ENCODE measurements at places on chromosomes 12 and 14. TPM values are rescaled to one million over a fixed set of nuclear protein-coding genes. Genes with fewer than 3 reads are reported as not detected.

DNA sequence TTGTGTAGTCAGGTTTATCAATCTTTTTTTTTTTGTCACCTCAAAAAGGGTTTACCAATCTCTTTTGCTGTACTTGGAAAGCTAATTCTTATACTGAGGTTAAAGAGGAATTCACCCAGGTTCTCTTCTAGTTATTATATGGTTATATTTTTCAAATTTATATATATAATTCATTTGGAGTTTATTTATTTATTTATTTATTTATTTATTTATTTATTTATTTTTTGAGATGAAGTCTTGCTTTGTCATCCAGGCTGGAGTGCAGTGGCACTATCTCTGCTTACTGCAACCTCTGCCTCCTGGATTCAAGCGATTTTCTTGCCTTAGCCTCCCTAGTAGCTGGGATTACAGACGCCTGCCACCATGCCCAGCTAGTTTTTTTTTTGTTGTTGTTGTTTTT is 73.8 kb downstream of the GPR135 start:
- DNase-seq: no peak
- H3K36me3 ChIP-seq: no peaks in the 10 kb centered on the region
- H3K4me3 ChIP-seq: no peak overlapping the region
- H3K27ac ChIP-seq: no peak overlapping the region

Gene TNS2
- total RNA-seq: 106 TPM

GRCh38 chr14:40093800-40094199 is 661.6 kb upstream of the FBXO33 start:
- no peak overlapping the region for H3K4me3 ChIP-seq
- H3K27me3 ChIP-seq: no peaks in the 10 kb centered on the region
- no peak overlapping the region for H3K27ac ChIP-seq
- no peaks in the 10 kb centered on the region for H3K4me1 ChIP-seq
- DNase-seq: no peak
- H3K36me3 ChIP-seq: no peaks in the 10 kb centered on the region

- no peak for DNase-seq
- H3K27ac ChIP-seq: no peak overlapping the region
- H3K27me3 ChIP-seq: no peaks in the 10 kb centered on the region
- no peak overlapping the region for H3K4me3 ChIP-seq
- H3K4me1 ChIP-seq: no peaks in the 10 kb centered on the region
These were observed 39.6 kb upstream of the CCDC198 start for GRCh38 chr14:57533214-57533613.

DNA sequence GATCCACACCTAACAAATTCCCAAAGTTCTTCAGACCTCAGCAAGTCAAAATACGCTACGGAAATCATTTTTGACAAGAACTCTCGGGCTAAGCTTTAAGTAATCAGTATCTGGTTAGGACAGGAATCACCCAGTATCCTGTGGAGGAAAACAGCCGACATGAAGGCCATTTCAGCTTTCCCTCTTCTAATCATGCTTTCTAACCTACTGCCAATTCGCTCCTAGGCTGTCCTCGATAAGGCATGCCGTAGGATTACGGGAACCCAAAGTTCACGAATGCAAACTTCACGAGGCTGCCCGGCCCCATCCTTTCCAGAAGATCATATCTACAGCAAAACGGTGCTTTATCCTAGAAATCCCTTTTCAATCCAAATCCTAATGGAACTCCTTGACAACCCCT is 81.8 kb upstream of the PTPRB start:
- H3K4me1 ChIP-seq: peaks cover 41% of the 10 kb centered on the region
- no peaks in the 10 kb centered on the region for H3K36me3 ChIP-seq
- H3K4me3 ChIP-seq: peak overlapping the region; percentile 52
- DNase-seq: no peak
- H3K27me3 ChIP-seq: no peaks in the 10 kb centered on the region
- peak overlapping the region; percentile 28 for H3K27ac ChIP-seq

DNA sequence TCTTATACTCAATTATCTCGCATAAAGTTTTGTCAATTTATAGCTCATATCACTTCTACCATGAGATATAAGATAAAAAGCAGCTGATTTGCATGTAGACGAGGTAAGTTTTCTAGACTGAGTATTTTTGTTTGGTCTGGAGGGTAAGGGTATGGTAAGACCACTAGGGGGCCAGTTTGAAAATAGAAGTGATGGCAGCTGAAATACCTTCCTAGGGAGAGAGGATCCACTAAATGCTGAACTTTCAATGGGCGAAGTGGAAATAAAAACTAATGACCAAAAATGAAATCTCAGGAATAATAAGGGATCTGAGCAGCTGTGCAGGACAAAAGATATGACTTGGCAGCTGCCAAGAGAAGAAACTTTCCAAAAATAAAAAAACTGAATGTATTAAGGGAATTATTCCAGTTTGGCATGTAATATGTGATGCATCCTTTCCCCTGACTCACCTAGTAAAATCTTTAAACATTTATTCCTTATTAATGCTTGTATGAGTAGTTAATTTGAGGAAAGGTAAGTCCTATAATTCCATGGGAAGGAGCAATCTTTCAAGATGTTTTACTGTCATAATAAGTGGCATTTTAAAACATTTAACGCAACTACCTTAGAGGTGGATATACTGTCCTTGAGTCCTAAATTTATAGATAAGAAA is 754.5 kb downstream of the C12orf50 start:
- no peaks in the 10 kb centered on the region for H3K27me3 ChIP-seq
- no peaks in the 10 kb centered on the region for H3K4me1 ChIP-seq
- no peak for DNase-seq
- H3K4me3 ChIP-seq: no peak overlapping the region
- no peaks in the 10 kb centered on the region for H3K36me3 ChIP-seq

DNA sequence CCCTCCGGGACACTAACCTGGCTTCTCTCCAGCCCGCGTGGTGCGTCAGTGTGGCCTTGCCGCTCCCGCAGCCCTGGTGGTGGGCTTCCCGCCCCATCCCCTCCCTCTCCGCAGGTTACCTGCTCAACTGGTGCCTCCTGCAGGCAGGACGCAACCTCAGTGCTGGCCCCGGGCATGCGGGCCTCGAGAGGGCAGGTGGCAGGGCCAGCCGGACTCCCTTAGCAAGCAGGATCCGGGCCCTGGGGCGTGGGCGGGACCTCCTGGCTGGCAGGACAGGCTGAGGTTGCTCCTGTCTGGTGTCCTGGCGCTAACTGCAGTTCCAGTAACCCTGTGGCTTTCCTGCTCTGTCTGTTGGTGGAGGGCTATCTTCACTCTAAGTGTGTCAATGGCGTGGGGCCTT is 8.6 kb upstream of the ADSS1 start:
- peaks cover 79% of the 10 kb centered on the region for H3K36me3 ChIP-seq
- DNase-seq: no peak
- H3K27ac ChIP-seq: no peak overlapping the region

Gene RND1
- total RNA-seq: 0.52 TPM

DNA sequence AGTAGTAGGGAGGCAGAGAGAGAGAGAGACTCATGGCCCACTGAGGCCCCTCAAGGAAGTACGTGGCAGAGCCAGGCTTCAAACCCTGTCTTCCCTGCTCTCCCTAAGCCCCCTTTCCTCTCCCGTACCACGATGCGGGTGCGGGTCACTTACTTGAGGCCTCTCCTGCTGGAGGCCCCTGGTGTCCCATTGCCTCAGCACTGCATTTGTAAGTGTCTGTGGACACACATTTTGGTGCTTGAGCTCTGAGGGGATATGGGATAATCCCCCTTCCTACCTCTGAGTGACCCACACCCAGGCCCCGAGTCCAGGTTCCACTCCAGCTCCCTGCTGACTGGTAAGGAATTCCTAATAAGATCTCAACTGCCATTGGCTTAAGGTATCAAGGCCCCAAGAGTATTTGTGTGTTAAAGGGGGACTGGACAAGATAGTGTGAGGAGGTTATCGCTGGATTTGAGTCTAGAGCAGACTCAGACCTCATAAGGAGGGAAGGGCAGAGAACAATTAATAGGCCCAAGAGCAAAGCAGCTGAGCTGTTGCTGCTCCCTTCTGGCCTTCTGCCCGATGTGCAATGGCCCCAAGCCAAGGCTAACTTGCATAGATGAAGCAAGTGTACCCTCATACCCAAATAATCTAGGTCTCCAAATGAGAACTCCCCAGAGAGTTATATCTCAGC is 71.9 kb downstream of the CRACR2A start:
- H3K27me3 ChIP-seq: no peaks in the 10 kb centered on the region
- peak; percentile 68 for DNase-seq
- H3K4me1 ChIP-seq: peaks cover 7% of the 10 kb centered on the region
- H3K4me3 ChIP-seq: no peak overlapping the region
- H3K36me3 ChIP-seq: peaks cover 33% of the 10 kb centered on the region

Gene CLEC2B
- total RNA-seq: 3.5 TPM

Gene FAM222A
- 18.3 TPM for total RNA-seq

- H3K4me1 ChIP-seq: no peaks in the 10 kb centered on the region
- no peak overlapping the region for H3K27ac ChIP-seq
- H3K27me3 ChIP-seq: no peaks in the 10 kb centered on the region
- DNase-seq: no peak
- H3K4me3 ChIP-seq: no peak overlapping the region
These were observed 85.2 kb upstream of the MAX start for GRCh38 chr14:65187421-65188049.

Gene SYT1
- total RNA-seq: 0.37 TPM

GRCh38 chr12:105920161-105920684 is 218.5 kb downstream of the NUAK1 start:
- no peaks in the 10 kb centered on the region for H3K27me3 ChIP-seq
- H3K27ac ChIP-seq: peak overlapping the region; percentile 43
- DNase-seq: peak; percentile 51
- no peaks in the 10 kb centered on the region for H3K36me3 ChIP-seq

Gene RAD9B
- total RNA-seq: 1.3 TPM

DNA sequence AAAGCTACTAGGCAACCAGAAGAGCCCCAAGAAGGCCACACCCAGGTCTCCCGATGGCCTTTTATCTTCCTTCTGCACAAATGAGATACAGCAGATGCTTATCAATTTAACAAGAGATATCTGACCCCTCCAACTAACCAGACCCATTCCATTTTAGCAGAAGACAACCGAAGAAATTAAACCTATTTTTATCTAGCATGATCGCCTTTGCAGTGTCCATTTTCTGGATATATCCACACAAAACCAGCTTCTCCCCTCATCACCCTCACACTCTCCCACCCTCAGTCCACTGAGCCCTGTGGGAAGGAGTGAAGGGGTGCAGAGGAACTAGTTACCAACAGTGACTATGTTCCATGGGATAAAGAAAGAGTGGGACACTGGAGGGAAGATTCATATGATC is 20.9 kb upstream of the DHRS4 start:
- no peak overlapping the region for H3K4me3 ChIP-seq
- no peaks in the 10 kb centered on the region for H3K27me3 ChIP-seq
- H3K4me1 ChIP-seq: no peaks in the 10 kb centered on the region
